ENCODE measurements at places on chromosomes 6 and 20.

DNA sequence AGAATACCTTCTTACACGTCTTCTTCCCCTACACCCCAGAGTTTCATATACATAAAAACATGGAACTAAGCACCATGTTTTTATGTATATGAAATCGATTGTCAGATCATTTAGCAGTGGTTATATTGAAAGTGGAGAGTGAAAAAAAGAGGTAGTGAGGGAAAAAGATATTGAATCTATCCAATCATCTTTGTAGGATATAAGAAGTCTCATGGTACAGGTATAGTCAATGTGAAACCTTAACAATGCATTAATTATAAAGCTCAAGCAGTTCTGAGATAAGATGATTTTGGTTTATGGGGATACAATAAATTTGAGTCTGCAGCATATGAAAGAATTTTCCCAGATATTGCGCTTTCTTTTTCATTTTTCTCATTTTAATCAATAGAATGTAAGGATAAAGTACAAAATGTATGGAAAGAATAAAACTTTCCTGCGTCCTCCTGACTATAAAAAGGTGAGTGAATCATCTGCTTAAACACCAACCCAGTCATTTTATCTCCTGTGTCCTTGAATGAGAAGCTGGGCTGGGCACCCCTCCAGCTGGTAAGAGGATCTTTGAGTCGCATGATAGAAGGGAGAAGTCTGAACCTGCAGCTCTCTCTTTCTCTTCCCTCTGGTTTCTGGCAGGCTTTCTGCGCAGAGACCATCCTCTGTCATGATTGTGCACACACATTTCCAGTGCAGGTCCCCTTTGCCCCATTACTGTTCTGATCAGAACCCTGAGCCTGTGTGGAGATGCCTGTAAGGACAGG is 28.1 kb upstream of the AKIRIN2 start:
- DNase-seq = no peak

GRCh38 chr6:73169633-73170032 is 55.7 kb downstream of the KHDC1L start:
- no peak for DNase-seq

DNA sequence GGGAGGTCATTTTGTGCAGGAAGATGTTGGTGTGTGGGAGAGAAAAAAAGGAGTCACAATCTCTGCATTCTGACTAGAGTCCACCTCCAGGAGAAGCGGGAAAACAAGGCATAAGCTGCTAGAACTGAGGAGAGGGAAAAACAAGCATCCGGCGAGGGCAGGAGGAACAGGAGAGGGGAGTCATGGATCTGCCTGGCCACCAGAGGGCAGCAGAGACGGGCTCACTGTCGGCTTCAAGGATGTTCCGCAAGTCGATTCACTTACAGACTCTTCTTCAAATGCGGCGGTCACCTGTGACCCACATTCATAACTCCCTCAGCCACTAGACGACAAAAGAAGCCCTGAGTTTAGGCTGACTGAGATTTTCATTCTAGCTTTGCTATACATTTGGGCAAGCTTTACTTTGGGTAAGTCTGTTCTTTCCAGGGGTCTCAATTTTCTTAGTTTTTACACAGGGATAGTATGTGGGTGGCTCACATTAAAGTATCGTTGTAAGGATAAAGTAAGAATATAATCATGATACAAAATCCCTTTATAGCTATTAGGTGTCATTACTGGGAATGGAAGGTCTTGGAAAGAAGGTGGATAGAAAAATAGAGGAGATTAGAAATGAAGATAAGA is 6.6 kb upstream of the BTNL2 start:
- DNase-seq = peak; percentile 68

DNA sequence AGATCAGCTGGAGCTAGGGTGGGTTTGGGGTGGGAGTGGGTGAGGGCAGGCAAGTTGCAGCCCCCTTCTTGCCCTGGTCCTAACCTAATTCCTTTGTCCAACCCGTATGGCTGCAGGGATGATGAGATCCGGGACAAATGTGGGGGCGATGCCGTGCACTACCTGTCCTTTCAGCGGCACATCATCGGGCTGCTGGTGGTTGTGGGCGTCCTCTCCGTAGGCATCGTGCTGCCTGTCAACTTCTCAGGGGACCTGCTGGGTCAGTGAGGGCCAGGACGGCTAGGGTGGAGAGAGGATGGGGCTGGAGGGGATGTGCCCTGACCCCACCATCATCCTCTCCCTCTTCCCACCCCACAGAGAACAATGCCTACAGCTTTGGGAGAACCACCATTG is 12.0 kb downstream of the TMEM63B start:
- no peak for DNase-seq

Measured in hematopoietic multipotent progenitor cell treated with erythropoietin and hydrocortisone succinate and interleukin-3 and kit ligand, for 15 days (in vitro differentiated cells).